ENCODE measurements at places on chromosomes 5 and 9. TPM values are rescaled to one million over a fixed set of nuclear protein-coding genes. Genes with fewer than 3 reads are reported as not detected.

Gene GMCL2
- not detected for polyA plus RNA-seq

Gene WDR38
- not detected for polyA plus RNA-seq

Gene ARL14EPL
- polyA plus RNA-seq = not detected

Gene TRIM36
- polyA plus RNA-seq = 42.3 TPM

All from Purkinje cell (primary cell).